ENCODE measurements at places on chromosomes 16 and 17.

DNA sequence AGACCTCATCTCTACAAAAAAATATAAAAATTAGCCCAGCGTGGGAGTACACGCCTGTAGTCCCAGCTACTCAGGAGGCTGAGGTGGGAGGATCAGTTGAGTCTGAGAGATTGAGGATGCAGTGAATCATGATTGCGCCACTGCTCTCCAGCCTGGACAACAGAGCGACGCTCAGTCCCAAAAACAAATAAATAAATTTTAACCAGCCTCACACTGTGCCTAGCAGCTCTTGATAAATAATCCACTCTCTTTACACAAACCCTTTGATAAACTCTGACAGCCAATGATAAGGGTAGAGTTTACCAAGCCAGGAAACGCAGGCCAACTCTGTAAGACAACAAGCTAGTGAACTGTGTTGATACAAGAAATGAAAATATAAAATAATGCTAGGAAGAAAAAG is 32.7 kb downstream of the LITAF start:
- DNase-seq, result no peak

- DNase-seq, result no peak
These were observed 26.9 kb upstream of the COX10 start for GRCh38 chr17:14042411-14042810.

DNA sequence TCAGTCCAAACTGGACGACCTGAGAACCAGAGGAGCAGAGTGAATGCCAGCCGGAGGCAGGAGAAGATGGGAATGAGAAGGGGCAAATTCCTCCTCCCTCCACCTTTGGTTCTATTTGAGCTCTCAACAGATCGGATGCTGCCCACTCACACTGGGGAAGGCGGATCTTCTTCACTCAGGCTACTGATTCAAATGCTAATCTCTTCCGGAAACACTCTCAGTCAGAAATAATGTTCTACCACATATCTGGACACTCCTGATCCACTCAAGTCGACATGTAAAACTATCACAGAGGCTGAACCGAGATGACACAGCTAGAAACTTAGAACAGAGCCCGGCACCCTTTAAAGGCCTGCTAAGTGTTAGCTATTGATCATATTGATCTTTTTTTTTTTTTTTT is 57.4 kb upstream of the GRIN2A start:
- no peak for DNase-seq

DNA sequence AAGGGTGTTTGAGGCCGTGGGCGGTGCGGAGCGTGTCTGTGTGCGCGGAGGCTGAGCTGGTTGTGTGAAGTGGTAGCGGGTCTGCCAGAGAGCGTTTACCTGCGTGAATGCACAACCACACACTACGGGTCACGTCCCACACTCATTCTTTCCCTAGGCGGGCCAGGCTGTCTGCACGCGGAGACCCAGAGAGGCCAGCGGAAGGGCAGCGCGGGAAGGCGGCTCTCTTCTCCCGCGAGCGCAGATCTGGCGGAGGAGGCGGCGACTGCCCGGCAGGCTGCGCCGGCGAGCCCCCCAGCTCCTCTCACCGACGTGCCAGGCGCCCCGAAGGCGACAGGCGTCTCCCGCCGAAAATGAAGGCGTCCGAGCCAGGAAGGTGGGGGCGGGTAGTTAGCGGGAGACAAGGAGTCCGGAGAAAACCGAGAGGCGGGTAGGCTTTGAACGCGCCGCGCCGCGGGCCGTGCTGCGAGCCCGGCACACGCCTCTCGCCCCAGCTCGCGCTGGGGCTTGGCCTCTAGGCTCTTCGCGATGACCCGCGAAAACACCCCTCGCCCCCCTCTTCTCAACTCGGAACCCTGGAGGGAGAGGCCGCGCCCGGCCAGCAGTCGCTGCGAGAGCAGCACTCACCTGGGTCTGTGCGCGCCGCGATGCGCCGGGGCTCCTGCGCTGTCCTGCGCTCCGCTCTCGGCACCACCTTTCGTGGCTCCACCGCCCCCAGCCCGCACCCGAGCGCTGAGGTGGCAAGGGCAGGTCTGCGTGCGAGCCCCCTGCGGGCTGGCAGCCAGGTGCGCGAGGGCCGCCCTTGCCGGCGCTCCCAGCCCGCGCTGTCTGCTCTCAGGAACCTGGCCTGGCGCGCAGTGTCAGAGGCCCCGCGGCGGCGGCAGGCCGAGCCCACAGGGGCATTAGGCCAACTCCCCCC is 2.0 kb upstream of the FOXF1 start:
- no peak for DNase-seq

DNA sequence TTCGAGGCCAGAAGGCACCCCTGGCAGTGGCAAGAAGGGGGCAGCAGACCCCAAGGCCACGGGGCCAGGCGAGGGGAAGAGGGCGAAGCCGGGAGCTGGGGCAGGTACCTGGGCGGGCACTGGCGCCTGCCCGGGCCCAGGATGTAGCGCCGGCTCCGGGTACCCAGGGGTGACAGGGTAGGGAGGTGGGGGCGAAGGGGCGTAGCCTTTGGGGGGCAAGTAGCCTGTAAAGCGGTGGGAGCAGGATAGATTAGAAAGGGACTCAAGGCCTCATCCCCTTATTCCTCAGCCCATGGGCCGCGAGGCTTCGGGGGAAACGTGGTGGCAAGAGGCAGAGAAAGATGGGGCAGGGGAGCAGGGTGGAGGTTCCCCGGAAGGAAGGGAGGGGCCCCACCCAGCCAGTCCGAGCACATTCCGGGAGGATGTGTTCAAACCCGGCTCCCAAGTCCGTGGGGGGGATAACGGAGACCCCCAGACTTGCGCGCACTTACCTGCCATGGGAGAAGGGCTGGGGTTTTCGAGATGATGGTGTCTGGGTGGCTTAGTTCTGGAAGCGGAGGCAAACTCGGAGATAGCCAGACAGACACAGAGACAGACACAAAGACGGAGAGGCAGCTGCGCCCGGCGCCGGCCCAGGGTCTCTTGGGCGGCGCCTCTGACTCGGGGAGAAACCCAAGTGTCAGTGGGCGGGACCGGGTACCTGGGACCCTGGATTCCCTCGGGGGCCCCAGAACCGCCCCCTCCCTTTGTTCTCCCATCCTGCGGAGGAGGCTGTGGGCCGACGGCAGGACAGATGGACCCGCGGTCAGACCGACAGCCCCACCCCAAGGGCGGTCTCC is 493 bp downstream of the PLSCR3 start:
- DNase-seq, result no peak

DNA sequence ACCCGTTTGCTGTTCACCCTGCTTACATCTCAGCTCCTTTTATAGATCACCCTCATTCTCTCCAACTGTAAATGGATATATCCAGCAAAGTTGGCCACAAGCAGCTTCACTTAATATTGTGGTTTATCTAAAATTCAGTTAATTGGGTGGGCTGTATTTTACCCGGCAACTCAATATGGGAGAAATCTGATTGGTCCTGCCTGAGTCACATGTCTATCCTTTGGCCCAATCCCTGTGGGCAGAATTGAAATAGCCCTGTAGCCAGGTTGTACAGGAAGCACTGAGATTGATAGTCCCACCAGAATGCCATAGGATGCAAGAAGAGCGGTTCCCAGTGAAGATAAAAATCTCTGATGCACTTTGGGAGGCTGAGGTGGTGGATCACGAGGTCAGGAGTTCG is 73.2 kb downstream of the AIPL1 start:
- DNase-seq, result no peak

DNA sequence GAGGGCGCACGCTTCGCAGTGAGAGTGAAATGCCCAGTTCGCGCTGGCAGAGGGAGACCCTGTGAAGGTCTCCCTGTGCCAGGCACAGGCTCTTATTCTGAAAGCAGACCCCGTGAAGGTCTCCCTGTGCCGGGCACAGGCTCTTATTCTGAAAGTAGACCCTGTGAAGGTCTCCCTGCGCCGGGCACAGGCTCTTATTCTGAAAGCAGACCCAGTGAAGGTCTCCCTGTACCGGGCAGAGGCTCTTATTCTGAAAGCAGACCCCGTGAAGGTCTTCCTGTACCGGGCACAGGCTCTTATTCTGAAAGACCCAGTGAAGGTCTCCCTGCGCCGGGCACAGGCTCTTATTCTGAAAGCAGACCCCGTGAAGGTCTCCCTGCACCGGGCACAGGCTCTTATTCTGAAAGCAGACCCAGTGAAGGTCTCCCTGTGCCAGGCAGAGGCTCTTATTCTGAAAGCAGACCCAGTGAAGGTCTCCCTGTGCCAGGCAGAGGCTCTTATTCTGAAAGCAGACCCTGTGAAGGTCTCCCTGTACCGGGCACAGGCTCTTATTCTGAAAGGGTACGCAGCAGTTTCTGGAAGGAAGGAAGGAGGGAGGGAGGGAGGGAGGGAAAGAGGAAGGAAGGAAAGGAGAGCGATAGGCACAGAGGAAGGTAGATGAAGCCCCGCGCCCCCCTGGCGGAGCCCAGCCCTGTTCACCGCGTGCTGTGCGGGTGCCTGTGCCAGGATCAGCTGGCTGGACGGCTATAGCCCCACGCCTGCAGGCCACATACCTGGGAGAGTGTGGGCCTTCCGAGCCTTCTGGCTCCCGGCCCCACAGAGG is 55.3 kb downstream of the WDR45B start:
- DNase-seq, result peak; percentile 38

GRCh38 chr17:28612936-28613872 is 781 bp downstream of the RSKR start:
- DNase-seq, result no peak

Data from trophoblast cell (in vitro differentiated cells and primary cell).